Uterine smooth muscle cell (primary cell): ENCODE measurements at places on chromosomes 6 and 20. TPM values are rescaled to one million over a fixed set of nuclear protein-coding genes. Genes with fewer than 3 reads are reported as not detected.

Gene ALDH8A1
- not detected in 2 replicates for total RNA-seq

Gene COL9A1
- not detected in 2 replicates for total RNA-seq

Gene CST1
- total RNA-seq, result 0.22 and 6.9 TPM in 2 replicates

Gene CYP21A2
- not detected in 2 replicates for total RNA-seq

Gene PHACTR3
- total RNA-seq, result 0.12 TPM in 1 of 2 replicates, not detected in the other

Gene PRR3
- total RNA-seq, result 3.6 and 4.5 TPM in 2 replicates

Gene SNAP91
- total RNA-seq, result 0.11 and 2.9 TPM in 2 replicates

Gene APCDD1L
- 1.5 and 11.0 TPM in 2 replicates for total RNA-seq

Gene SPTLC3
- 3.0 and 4.0 TPM in 2 replicates for total RNA-seq

Gene RNF39
- total RNA-seq, result not detected in 2 replicates

Gene RBPJL
- total RNA-seq, result not detected in 2 replicates

Gene DDX43
- under 0.01 and 2.7 TPM in 2 replicates for total RNA-seq

Gene ADTRP
- total RNA-seq, result 6.4 and 6.9 TPM in 2 replicates

Gene IL17A
- not detected in 2 replicates for total RNA-seq

Gene HLA-G
- total RNA-seq, result not detected in 2 replicates

Gene RIMS4
- 0.12 TPM in 1 of 2 replicates, not detected in the other for total RNA-seq

Gene PRL
- not detected in 2 replicates for total RNA-seq

Gene CTAGE9
- not detected in 2 replicates for total RNA-seq

Gene TBCC
- total RNA-seq, result 36.1 and 45.9 TPM in 2 replicates

Gene MATN4
- total RNA-seq, result 0.11 TPM in 1 of 2 replicates, not detected in the other

Gene MDFI
- 0.11 and 1.2 TPM in 2 replicates for total RNA-seq

Gene PMEPA1
- under 0.01 and 1.00 TPM in 2 replicates for total RNA-seq

Gene HLA-DOB
- 0.11 and 0.12 TPM in 2 replicates for total RNA-seq

Gene EPPIN
- total RNA-seq, result not detected in 2 replicates

Gene IL22RA2
- not detected in 2 replicates for total RNA-seq

Gene ZSCAN31
- total RNA-seq, result 7.9 and 19.7 TPM in 2 replicates

Gene RAMACL
- total RNA-seq, result 2.1 and 2.3 TPM in 2 replicates

Gene CRIP3
- not detected in 2 replicates for total RNA-seq

Gene HSPA12B
- 0.11 and 0.12 TPM in 2 replicates for total RNA-seq

Gene GSTA2
- not detected in 2 replicates for total RNA-seq

Gene DST
- total RNA-seq, result 448 and 553 TPM in 2 replicates

Gene COL9A3
- 0.11 and 1.1 TPM in 2 replicates for total RNA-seq

Gene UBR2
- 31.1 and 38.6 TPM in 2 replicates for total RNA-seq

Gene ZBTB9
- total RNA-seq, result 5.0 and 5.7 TPM in 2 replicates

Gene C4A
- 2.3 and 13.4 TPM in 2 replicates for total RNA-seq

Gene SS18L1
- 10.8 and 10.9 TPM in 2 replicates for total RNA-seq

Gene SEL1L2
- not detected in 2 replicates for total RNA-seq

Gene ENPP1
- 17.4 and 31.9 TPM in 2 replicates for total RNA-seq

Gene HSPA1A
- 60.4 and 107 TPM in 2 replicates for total RNA-seq

Gene SYCP2L
- not detected in 2 replicates for total RNA-seq

Gene FAM83C
- not detected in 2 replicates for total RNA-seq

Gene SNAP25
- 0.25 and 0.44 TPM in 2 replicates for total RNA-seq
